ENCODE measurements at places on chromosomes 1 and 21.

DNA sequence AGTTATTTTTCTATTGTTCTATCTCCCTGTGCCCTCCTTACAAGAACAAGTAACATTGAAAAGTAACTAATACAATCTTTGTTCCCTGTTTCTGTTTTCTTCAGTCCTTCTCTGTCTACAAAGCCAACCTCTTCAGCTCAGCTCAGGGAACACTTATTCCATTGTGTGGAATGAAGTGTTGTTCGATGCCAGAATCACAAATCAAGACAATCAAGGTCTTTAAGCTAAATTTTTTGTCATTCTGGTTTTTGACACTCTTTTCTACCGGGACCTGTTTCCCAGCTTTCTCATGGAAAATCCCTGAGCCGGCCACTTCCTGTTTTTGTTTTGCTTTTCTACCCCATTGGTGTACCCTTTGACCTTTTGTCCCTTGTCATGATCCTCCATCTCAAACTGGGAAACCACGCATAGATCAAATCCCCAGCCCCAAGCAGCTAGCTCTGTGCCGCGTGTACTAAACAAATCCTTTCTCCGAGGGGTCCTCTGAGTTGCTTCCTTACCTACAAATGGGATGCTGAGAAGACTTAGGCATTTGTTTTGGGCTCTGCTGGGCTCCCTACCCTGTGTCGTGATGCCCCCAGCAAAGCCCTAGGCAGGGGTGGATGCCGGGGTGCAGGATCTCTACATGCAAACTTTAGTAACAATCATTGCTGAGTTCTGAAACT lies 141.8 kb downstream of the TOMM20 start:
- DNase-seq: no peak

DNA sequence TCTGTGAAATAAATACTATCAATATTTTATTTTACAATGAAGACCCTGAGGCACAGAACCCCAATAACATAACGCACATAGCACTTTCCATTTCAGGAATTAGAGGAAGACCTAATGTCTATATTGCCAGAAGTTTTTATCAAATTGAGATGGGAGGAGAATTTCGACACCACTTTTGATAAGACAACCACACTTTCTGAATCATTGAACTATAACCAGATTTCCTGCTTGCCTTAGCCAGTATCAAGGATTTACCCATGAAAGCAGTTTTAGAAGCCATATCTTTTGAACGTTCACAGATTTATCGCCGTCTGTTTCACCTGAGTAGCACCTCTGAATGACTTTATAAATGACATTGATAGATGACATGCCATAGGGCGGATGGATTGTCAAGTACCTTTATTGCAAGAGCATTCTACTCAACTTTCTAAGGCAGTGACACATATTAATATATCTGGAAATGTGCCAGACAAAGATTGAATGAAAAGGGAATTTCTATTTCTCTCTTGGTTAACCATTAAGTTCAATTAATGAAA lies 768.4 kb downstream of the LTN1 start:
- no peak for DNase-seq

GRCh38 chr1:11787251-11787803 lies 18.4 kb downstream of the MTHFR start:
- no peak for DNase-seq

DNA sequence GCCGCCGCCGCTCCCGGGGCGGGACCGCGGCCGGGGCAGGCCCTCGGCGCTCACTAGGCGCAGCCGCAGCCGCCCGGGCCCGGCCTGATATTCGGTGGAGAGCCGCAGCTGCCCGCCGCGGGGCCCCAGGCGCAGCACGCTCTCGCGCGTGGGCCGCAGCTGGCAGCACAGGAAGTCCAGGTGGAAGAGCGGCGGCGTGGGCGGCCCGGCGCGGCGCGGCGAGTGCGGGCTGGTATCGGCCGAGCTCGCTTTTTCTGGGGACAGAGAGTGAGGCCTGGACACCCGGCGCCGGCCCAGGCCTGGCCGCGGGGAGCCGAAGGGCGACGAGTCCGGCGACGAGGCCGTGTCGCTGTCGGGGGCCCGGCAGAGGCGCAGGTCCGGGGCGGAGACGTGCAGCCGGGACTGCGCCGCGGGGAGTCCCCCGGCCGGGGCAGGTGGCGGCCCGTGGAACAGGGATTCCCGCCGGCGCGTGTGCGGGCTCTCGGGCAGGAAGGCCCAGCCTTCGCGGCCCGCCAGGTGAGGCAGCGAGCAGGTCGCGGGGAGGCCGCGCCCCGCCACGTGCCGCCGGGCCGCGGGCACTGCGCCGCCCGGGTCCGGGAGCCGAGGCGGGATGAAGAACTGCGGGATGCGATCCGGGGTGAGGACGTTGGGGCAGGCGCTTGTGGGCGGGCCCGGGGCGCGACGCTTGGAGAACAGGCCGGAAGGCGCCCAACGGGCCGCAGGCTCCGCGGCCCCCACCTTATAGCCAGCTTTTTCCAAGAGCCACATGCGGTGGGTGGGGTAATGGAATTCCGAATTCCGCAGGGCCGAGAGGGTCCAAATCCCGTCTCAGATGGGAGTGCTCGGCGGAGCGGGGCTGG lies 1.2 kb downstream of the C2CD4D start:
- no peak for DNase-seq
